Activated CD8-positive, alpha-beta memory T cell treated with anti-CD3 and anti-CD28 coated beads for 1 hour (primary cell): ENCODE measurements at places on chromosomes 12 and 14.

DNA sequence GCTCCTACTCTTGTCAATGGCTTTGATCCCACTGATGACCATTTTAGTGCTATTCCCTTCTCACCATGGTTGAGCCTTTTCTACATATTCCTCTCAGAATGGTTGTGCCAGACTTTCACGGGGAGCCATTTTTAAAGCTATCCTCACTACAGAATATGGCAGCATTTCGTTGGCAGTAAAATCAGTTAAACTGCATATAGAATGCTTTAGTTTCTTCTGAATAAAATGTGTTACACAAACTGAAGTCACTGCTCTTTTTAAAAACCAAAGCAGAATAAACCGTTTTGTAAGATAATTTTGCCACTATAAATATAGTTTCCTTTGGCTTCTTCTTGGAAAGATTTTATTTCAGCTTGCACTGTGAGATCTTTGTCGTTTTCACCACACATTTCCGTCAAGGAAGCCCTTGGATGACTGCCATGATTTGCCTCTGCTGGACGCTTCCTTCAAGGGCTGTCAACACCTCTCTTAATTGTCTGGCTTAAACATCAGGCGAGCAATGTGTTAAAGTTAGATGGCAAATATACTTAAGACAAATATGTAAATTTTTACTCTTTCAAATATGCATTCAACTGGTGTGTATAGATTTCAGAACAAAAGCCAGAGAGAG lies 624.2 kb downstream of the DIO2 start:
- DNase-seq: no peak

- no peak for DNase-seq
Observed at GRCh38 chr12:128933039-128933438, 79.8 kb downstream of the GLT1D1 start.

DNA sequence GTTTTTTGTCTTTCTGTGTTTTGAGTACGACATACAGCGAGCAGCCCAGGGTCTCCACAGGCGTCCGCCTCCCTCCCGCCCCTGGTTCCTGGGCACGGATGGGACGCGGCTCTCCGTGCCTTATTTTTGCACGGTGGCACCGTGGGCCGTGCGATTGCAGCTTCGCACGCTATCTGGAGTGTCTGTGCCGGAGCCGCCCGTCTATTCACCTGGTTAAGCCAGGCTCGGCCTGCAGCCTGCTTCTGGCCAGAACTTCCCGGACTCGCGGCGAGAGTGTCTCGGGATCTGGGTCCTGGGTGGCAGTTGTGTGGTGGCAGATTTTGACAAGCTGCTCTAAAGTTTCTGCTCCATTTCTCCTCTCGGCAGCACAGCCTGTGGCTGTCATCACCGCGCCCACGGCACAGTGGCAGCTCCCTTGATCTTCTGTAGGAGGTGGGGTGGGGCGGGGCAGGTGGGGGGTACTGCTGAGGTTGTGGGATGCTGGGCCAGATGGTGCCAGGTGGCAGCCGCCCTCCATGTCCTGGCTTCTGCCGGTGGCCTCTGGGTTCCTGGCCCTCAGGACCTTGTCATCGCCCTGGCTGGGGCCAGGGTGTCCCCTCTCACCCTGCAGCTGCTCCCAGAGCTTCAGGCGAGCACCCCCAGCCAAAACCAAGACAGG lies 2.9 kb downstream of the MMP17 start:
- no peak for DNase-seq

DNA sequence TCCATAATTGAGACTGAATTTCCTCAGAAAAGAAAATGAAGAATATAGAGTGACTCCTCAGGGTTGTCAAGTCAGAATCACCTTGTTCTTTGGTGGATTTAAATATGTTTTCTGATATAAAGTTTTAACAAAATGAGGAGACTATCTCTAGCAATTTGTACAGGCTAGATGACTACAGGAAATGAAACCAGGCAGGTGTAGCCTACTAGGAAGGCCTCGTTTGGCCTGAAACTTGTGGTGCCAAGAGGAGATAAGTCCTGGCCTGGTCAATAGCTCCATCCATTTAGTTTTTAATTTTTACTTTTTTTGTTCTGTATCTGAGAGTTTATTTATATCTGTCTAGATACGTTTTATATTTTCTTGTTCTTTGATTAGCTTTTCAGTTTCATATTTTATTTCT lies 41.5 kb downstream of the SNAPC1 start:
- DNase-seq: no peak

GRCh38 chr14:68439676-68440075 lies 353.2 kb downstream of the ZFP36L1 start:
- no peak for DNase-seq

DNA sequence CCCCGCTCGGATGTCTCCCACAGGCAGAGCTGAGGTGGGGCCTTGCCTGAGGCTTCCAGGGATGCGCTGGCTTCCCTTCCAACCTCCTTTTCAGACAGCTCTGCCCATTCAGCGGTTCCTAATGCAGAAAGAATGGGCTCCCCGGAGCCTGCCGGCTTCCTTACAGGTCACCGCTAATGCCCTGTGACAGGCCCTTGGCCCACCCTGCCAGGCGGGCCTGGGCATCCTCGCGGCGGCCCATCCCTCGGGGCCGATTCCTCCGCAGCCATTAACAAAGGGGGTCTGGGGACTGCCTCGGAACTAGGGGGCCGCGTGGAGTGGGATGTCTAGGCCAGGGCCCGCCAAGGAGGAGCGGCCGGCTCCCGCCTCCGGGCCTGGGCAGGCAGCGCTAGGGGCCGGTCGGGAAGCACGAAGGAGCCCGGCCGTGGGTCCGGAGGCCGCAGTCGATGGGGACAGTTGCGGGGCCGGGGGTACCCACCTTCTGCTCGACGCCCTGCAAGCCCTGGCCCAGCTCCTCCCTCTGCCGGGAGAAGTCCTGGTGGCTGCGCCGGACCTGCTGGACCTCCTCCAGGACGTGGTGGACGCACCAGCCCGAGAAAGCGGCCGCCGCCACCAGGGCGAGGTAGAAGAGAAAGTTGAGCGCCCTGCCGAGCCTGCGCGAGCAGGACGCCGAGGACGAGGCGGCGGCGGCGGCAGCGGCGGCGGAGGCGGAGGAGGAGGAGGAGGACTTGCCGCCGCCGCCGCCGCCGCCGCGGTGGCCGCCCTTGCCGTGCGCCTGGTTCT lies 738 bp downstream of the CKAP4 start:
- peak; percentile 21 for DNase-seq

- no peak for DNase-seq
Observed at GRCh38 chr14:105468621-105469241, 5.9 kb upstream of the CRIP2 start.

- DNase-seq: no peak
Observed at GRCh38 chr12:74071182-74071581, 466.5 kb upstream of the ATXN7L3B start.

- DNase-seq: peak; percentile 31
Observed at GRCh38 chr12:30795410-30796312, 40.9 kb upstream of the CAPRIN2 start.

DNA sequence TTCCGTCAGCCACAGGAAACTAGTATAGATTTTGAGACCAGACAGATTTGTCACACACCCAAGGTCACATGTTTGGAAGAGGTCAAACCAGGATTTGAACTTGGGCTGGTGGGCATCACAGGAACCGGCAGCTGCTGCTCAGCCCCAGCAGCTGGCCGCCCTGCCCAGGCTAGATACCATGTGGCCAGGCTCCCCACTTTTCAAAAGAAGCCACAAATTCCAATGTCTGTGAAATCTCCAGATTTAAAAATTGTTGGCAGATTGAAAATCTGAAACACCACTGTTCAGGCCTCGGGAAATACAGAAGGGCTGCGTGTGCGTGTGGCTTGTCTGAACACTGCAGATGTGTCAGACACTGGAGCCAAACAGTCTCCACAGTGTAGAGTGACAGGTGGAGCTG lies 30.4 kb downstream of the MMAB start:
- no peak for DNase-seq

- no peak for DNase-seq
Observed at GRCh38 chr14:48970943-48971342, 615.2 kb downstream of the RPS29 start.

DNA sequence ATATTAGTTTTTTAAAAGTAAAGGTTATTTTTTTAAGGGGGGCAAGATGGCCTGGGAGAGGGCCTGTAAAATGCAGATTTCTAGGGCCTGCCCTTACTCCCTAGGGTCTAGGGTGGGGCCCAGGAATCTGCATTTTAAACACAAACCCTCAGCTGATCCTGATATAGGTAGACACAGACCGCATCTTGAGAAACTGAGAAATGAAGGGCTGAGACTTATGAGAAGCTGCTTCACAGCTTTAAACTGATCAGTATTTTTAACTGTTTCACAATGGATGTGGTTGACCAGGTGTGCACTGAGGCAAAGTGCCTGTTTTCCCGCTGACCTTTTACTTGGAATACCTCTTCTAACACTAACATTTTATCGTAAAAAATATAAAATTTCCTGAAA lies 84.0 kb downstream of the CCDC88C start:
- DNase-seq: no peak

DNA sequence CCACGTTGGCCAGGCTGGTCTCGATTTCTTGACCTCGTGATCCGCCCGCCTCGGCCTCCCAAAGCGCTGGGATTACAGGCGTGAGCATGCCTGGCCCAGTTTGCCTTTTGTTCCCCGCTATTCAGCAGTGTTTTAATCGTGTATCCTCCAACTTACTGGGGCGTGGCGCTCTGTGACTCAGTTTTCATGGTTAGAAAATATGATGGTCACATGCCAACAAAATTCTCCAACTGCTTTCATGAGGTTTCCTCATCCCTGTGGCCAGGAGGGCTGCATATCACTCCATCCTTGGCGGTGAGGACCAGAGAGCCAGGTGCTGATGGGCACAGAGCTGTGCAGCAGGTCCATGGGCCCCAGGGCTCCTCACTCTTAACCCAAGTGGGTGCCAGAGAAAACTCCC lies 33.0 kb upstream of the PRMT8 start:
- no peak for DNase-seq

GRCh38 chr14:78142998-78143397 lies 27.2 kb upstream of the NRXN3 start:
- DNase-seq: no peak

DNA sequence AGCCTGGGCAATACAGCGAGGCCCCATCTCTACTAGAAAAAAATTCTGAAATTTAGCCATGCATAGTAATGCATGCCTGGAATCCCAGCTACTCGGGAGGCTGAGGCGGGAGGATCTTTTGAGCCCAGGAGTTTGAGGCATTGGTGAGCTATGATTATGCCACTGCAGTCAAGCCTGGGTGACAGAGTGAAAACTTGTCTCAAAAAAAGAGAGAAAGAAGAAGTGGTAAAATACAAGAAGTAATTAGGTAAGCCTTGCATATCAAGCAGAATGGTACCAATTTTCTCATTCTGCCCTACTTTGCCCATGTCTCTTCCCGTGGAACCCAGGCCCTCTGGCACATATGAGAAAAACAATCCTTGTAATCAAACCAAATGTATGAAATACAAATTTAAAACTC lies 70.7 kb downstream of the SUSD6 start:
- no peak for DNase-seq

DNA sequence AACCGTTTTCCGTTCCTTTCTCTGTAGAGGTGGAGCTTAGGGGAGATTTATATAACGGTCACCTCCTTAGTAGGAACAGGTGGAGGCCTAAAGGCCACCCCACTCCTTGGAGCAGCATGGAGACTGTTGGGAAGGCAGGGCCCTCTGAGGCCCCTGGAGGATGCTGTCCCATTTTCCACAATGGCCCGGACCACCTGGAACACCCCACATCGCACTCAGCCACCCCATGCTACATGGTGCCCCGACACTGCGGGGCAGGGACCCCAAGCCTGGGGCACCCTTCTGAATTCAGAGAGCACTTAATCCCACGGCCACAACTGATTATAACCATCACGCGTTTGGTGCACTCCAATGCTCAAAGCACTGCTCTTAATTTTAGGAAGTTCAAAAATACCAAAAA lies 41.4 kb downstream of the C14orf132 start:
- no peak for DNase-seq

DNA sequence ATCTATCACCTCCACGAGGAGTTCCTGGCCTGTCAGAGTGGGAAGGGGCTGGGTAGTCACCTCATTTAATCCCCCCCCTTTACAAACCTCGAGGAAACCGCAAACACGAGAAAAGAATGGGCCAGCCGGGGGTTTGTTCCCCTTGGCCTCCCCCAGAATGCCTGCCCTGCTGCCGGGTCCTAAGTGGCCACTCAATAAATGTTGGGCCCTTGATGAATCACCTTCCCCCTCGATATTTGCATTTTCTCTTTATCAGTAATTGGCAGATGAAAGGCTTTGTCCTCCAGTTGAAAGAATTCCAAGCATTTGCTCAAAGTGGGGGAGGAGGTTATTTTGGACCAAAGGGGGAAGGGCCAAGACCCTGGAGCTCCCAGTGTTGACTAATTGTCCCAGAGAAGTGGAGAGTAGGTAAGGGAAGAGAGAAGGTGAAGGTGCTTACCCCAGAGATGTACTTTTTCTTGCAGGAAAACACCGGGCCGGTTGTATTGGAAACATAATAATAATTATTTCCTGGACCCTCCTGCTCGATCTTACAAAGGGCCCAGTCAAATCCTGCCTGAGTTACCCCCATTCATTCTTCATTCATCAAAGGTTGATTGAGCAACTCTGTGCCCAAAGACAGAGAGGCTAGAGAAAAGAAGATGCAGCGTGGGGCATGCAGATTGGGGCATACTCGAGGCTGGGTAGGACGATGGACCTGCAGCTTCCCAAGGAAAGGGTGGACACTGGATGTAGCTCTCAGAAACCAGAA lies 1.9 kb upstream of the KDM2B start:
- no peak for DNase-seq

DNA sequence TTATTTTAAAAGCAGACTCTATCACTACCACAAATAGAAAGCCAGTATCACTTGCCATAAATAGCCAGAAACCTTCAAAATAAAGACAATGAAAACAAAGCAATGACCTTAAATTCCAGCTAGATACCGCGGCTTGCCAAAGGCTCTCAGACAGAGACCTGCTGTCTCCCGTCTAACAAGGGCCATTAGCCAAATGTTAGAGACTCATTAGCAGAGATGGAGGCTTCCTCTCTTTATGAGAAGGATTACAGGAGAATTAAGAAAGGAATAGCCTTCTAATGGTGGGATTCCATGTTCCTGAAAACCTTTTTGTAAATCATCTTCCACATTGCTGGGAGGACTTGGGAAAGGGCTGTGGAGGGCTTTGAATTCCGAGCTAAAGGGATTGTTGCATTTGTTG lies 206.7 kb downstream of the AACS start:
- no peak for DNase-seq

DNA sequence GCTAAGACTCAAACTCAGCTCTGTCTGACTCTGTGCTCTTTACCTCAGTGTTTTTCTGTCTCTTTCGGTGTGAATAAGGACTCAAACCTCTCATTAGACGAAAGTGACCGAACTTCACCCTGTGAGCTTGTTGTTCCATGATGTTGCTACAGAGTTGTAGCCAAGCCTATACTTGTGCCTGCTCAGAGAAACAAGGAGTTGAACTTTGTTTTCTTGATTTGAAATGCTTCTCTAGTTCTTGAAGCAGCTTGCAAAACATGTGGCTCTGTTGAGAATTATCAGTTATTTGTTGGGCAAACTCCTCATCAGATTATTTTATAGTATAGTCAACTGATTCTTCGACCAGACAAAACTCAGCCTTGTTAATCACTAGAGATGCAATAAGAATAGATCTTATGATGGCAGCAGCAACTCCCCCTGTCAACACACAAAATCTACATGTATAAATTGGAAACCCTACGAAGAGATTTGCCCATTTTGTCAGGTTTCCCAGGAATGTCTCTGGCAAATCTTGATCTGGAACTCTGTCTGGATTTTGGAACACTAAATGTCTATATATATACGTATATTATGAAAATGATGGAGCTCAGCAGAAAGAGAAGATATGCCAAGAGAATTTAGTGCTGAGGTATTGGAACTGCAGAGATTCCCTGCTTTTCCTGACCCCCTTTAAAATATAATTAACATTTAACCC lies 146.8 kb downstream of the TTLL5 start:
- DNase-seq: no peak
